ENCODE measurements at places on chromosomes 12 and 14.

DNA sequence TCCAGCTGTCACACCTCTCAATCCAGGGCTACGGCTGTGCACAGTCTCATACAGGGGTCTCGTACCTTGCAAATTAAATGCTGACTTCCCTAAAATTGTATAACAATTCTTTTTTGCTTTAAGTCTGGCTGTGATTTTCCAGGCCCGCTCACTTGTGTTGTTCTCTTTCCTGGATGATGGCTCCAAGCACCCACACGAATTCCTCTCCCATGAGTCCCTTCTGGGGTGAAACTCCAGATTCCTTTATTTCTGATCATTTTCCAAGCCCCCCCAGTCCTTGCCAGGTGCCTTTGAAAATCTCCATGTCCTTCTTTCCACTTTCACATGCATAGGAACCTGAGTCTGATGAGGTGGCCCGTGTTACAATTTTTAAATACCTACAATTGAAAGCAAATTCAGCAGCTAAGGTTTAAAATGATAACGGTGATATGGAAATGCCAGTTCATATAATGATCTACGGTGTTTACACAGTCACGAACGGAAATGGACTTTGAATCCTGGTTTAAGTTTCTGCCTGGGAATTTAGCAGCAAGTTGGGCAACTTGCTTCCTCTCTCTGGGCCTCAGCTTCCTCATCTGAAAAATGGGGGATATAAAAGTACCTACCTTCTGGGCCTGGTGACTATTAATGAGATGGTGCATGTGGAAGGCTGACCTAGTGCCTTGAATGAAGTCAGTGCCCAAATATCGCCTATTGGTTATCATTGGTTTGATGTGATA lies 85.5 kb downstream of the STAB2 start:
- DNase-seq: no peak

DNA sequence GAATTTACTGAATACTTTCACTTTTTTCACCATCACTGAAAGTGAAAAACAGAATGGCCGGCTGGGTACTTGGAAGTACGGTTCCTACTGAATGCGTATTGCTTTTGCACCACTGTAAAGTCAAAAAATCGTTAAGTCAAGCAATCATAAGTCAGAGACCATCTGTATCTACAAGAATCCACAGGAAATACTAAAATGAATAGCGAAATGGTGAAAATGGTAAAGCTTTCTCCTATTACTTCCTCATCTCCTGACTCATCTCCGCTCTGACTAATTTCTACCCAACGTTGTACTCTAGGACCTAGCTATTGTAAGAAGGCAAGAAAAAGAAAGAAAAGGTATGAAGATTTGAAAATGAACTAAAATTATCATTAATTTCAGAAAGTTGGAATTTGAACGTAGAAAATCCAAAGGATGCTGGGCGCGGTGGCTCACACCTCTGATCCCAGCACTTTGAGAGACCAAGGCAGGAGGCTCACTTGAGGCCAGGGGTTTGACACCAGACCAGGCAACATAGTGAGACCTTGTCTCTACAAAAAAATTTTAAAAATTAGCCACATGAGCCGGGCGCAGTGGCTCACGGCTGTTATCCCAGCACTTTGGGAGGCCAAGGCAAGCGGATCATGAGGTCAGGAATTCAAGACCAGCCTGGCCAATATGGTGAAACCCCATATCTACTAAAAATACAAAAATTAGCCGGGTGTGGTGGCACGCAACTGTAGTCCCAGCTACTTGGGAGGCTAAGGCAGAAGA lies 5.3 kb upstream of the CDCA4 start:
- no peak for DNase-seq

GRCh38 chr14:75338398-75338797 lies 59.8 kb downstream of the FOS start:
- DNase-seq: no peak

DNA sequence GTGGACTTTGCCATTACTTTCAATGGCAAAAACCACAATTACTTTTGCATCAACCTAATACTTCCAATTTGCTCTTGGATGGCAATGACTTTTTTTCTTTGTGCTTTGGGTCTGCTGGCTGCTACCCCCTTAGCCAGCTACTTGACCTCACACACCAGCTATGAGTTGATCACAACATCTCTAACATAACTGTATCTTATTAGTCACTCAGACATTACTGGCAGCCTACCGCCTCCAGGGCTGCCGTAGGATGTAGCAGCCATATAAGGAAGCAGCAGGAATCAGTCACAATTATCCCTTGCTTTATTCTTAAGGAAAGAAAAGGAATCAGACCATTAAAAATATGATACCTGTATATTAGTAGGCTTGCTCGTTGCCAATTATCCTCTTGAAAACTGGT lies 260.5 kb downstream of the ADAMTS20 start:
- DNase-seq: no peak

DNA sequence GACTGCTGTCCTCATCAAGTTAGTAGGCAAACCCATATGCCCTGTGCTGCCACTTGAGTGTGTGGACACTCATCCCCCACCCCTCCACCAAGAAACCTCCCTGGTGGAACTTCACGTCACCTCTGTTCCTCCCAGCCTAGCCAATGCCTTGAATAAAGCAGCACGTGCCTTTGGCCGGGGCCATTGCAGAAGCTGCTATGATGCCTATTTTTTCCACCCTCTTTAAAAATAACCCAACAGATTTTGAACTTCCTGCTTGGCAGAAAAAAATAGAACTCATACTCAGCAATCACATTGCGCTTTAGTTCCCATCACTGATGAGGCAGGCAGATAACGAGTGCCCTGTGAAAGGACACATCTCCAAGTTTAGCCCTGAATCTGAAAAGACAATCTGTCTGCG lies 23.1 kb upstream of the PWP1 start:
- DNase-seq: no peak

DNA sequence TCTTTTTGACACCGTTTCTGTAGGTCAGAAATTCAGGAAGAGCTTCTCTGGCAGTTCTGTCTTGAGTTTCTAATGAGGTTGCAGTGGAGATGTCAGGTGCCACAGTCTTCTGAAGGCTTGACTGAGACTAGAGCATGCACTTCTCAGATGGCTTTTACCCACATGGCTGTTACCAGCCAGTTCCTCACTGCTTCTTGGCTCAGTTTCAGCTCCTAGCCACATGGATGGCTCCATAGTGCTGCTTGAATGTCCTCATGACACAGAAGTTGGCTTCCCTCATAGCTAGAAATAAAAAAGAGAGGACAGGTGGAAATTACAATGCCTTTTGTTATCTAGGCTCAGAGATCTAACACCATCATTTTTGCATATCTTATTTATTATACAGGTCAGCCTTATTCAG lies 38.1 kb upstream of the SLC2A13 start:
- no peak for DNase-seq

GRCh38 chr12:6428326-6428725 lies 16.4 kb upstream of the CD27 start:
- DNase-seq: no peak

- no peak for DNase-seq
Observed at GRCh38 chr12:94793191-94793595, 142.8 kb upstream of the TMCC3 start.

GRCh38 chr12:88860851-88861250 lies 280.6 kb upstream of the KITLG start:
- DNase-seq: no peak

GRCh38 chr14:80862983-80863382 lies 78.6 kb downstream of the CEP128 start:
- no peak for DNase-seq
